Amniotic stem cell (primary cell): ENCODE measurements at places on chromosomes 13 and 19.

- DNase-seq, result peak; percentile 29
Observed at GRCh38 chr19:12994701-12995595, at the start of gene NFIX. NFIX (plus strand) TSS chr19:12995475; CDS start chr19:12995838, 363 bp downstream.

DNA sequence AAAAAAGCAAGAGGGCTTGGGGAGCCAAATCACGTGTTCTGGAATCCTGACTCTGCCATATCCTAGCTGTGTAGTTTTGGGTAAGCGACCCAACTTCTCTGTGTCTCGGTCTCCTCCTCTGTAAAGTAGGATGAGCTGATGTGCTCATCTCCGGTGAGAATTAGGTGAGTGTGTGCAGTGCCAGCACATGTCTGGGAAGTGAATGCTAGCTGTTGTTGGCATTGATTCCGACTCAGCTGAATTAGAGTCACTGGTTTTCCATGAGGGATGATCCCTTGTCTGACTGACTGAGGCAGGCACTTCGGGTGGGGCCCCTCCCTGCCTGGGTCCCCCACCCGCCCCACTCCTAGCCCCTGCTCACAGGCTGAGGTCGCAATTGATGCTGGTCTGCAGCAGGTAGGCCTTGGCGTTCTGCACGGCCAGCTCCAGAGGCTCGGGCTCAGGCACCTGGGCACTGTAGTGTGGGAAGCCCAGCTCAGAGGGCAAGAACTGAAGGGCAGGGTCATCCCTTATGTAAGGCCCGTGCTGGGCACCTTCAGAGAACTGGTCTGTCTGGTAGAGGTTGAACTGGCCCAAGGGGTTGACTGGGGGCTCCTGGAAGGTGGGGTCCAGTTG lies 835 bp downstream of the RSPH6A start:
- no peak for DNase-seq

GRCh38 chr13:96338030-96338429 lies 248.1 kb downstream of the HS6ST3 start:
- DNase-seq, result no peak

- no peak for DNase-seq
Observed at GRCh38 chr13:21688056-21688455, 17.2 kb downstream of the FGF9 start.

GRCh38 chr19:51548213-51548651 lies 16.8 kb upstream of the SIGLEC6 start:
- no peak for DNase-seq

DNA sequence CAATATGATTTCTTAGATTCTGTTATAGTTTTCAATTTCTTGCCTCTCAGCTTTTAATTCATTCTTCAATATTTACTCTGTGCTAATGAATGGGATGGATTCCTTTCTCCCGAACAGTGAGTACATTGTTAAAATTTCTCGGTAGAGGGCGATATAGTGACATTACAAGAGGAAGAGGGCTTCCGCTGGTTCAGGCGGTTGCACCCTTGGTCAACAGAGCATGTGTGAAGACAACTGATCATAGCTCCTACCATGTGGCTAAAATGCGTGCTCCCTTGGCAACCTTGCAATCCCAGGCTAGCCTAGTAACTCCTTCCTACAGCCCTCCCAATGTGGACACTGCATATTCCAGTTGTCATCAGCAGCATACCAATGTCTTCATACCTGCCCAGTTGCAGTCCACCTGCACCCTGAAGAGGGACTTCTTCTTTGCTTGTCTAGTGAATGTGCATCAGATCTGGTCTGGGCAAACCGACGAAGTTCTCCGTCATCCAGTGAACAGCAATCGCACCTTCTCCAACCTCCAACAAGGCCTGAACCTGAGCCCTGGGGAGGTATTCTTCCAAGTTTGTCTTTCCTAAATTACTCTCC lies 653.0 kb upstream of the GPC6 start:
- no peak for DNase-seq

- DNase-seq, result no peak
Observed at GRCh38 chr13:45104261-45104660, 16.0 kb upstream of the GTF2F2 start.

GRCh38 chr13:112873851-112874750 lies 94.9 kb upstream of the MCF2L start:
- peak; percentile 20 for DNase-seq

DNA sequence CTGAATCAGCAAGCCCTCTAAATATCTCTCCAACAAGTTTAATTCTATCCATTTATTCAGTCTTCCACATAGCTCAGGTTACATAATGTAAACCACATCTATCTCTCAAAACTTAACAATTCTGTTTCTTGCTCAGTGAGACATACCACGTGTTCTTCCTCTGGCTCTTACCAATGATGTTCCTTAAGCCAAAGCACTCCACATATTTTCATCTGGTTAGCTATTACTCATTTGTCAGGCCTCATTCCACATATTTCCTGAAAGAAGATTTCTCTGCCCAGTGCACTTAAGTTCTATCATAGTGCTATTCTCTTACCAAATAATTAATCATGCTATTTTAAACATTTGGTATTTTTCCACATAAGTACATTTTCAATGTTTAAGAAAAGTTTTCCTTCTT lies 403.3 kb upstream of the ATXN8OS start:
- DNase-seq, result no peak

DNA sequence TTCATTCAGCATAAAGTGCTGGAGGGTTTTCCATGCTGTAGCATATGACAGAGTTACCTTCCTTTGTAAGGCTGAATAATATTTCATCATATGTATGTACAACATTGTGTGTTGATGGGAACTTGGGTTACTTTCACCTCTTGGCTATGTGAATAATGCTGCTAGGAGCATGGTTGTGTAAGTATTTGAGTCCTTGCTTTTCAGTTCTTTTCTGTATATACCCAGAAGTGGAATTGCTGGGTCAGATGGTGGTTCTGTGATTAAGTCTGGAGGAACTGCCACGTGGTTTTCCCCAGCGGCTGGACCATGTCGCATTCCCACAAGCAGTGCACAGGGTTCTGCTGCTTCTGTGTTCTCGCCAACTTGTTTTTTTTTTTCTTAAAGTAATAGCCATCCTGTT lies 101.2 kb upstream of the TEX29 start:
- DNase-seq, result no peak

DNA sequence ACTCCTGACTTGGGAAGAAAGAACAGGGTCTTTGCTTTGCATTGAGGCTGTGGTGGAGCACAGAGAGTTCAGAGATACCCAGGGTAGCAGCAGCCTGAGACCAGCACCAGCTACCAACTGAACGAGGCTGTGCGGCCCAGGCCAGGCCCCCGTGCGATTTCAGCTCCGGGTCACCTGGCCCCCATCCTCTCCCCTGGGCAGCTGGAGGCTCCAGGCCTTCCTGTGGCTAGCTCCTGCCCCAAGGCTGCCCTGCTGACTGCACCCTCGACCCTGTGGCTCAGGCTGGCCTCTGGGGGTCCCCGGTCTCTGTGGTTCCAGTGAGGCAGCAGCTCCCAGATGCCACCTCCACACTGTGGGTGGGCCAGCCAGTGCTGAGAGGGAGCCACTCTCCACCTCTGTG lies 52.8 kb downstream of the MCF2L start:
- no peak for DNase-seq

DNA sequence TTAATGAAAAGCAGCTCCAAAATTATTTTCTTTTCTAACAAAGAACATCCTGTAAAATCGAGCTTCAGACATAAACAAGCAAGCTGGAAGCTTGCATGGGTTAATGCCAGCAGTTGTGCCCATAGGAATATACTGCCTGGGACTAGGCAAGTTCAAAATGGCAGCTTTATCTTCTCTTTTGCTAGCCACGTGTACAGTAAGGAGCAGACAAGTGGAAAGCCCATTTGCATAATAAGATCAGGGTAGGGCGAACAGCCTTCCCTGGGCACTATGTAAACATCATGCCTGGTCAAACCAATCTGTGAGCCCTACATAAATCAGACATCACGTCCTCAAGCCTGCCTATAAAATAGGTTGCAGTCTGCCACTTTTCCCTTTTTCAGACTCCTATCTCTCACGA lies 489.7 kb downstream of the RFC3 start:
- DNase-seq, result no peak

GRCh38 chr19:43675269-43675879 lies 5.4 kb upstream of the PLAUR start:
- DNase-seq, result no peak

GRCh38 chr13:88729605-88730004 lies 1058.4 kb downstream of the SLITRK5 start:
- no peak for DNase-seq

DNA sequence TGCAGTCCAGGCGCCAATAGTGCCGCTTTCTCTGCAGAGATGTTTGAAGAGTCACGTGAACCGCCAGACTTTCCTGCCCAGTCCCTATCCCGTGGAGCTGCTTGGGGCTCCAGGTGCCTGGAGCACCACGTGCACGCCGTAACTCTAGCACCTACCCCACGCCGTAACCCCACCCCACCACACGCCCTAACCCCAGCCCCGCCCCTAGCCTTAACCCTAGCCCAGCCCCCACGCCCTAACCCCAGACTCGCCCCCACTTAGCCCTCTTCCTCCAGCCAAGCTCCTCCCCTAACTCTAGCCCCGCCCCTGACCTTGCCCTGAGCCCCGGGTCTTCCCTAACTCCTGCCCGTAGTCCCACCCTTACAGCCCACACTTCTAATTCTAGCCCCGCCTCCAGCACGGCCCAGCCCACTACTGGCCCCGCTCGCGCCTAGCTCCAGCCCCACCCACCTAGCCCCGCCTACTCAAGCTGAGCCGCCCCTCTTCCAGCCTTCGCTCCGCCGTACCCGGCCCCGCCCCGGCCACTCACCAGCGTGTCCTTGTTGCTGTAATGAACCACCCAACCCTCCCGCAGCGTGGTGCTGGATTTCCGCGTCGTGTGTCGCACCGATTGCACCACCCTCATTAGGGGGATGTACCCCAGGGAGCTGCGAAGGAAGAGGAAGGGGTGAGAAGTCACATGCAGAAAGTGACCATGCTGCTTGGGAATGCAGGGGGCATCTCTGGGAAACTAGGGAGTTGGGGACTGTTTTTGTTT lies 19.5 kb downstream of the PRKD2 start:
- DNase-seq, result no peak

DNA sequence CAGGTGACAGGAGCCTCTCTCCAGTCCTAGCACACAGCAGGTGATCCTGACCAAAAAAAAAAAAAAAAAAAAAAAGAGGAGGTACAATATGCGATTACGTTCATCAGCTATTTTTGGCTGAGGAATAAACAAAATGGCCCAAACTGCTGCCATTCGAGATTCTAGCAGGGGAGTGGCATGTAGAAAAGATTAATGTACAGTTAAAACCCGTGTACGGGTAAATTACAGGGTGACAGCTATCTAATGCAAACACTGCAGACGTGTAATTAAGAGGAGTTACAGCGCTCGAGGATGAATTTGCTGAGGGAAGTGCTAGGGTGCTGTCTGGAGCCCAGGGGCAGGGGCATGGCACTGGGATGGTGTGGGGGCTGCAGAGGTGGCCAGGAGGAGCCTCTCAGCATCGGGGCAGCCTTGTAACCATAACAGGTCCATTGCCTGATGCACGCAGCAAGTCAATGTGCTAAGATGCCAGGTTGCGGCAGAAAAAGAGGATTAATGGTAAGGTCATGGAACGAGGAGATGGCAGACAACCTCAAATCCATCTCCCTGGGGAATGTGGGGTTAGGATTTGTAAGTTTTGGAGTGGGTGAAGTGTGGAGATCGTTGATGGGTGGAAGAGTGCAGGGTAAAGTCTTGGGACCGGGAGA lies 17.4 kb downstream of the CHST8 start:
- DNase-seq, result no peak

DNA sequence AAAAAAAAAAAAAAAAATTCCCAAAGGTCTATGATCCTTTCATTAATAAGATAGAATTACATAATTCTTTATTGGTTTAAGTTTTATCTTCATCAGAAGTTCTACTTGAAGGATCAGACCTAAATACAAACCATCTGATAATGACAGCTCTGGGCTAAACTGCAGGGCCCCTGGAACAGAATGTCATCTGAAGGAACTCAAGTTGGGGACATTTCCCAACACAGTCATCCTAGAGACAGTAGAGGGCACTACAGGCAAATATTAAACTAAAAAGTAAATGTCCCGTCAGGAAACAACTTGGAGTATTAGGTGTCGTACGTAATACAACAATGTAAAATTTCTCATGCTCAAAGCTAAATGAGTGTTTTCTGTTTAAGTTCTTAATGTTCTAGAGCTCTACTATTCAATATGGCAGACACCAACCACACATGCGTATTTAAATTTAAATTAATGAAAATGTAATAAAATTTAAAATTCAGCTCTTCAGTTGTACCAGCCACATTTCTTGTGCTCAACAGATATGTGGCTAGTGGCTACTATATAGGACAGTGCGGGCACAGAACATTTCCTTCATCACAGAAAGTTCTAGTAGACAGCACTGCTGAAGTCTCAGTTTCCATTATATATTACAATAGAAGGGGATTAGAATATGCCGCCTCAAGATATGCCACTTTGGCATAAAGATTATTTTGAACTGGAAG lies 21.8 kb upstream of the NAXD start:
- DNase-seq, result no peak

DNA sequence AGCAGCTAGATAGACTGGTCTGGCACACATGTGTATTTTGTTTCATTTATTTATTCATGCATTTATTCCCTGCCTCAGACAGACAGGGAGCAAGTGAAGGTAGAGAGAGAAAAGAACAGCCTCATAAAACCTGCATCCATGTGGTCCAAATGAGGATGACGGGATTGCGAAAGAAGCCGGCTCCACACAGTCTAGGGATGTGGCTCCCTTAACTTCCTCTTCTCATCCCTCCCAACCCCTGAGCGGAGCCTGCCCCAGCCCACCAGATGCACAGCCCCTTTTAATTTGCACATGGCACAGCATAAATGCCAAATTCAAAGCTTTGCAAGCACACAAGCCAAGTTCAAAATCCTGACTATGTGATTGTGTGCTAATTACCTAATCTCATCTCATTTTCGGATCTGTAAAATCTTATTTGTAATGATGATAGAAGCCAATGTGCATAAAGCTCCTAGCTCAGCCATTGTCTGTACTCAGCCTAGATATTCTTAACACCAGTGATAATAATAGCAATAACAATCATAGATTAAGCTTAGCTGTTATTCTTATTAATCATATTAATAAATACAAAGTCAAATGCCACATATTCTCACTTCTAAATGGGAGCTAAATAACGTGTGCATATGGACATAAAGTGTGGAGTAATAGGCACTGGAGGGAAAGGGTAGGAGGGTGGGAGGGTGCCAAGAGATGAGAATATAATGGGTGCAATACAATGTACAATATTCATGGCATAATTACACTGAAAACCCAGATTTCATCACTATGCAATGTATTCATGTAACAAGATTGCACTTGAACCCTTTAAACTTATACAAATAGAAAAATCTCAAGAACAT lies 156.3 kb downstream of the DCT start:
- no peak for DNase-seq
